Omental fat pad (tissue), 4 donors: ENCODE measurements at places on chromosomes 6 and 20.

DNA sequence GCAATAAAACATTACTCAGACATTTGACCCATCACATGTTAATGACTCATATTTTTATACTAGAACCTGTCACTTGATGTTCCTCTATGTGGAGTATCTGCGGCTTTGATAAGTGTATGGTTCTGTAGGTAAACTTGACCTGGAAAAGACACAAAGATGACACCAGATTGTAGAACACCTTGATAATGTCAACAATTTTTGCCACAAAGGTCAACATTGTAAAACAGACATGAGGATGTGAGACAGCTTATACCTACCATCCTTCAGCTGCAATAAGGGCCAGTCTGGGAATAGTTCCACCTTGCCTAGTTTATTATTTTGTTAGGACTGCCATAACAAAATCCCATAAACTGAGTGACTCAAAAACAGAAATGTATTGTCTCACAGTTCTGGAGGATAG is 202.4 kb downstream of the LMBRD1 start:
- no peak for DNase-seq

DNA sequence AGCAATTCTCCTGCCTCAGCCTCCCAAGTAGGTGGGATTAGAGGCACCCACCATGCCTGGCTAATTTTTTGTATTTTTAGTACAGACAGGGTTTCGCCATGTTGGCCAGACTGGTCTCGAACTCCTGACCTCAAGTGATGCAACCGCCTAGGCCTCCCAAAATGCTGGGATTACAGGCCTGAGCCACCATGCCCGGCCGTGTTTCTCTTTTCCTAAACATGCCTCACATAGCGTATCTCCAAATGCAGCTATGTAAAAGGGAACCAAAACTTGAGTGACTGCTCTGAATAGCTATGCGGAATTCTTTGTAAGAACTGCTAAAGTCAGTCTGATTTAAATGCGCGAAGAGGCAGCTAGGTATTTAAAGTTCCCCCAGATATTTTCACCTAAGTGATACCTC is 20.5 kb downstream of the BPIFA2 start:
- DNase-seq, result no peak

DNA sequence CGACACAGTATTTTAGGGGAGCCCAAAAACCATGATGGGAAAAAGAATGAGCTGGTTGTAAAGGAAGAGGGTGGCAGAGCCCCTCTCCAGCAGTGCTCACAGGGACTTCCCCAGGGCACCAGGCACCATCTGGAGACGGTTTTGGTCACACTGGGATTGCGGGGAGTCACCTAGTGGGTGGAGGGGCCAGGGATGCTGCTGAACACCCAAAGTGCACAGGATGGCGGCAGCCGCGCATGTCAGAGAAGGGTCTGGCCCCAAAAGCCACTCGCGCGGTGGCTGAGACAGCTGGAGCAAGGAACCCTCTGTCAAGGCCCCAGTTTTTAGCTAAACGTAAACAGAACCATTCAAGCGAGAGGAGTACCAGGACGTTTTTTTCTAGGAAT is 10.8 kb downstream of the CTSZ start:
- DNase-seq, result no peak

DNA sequence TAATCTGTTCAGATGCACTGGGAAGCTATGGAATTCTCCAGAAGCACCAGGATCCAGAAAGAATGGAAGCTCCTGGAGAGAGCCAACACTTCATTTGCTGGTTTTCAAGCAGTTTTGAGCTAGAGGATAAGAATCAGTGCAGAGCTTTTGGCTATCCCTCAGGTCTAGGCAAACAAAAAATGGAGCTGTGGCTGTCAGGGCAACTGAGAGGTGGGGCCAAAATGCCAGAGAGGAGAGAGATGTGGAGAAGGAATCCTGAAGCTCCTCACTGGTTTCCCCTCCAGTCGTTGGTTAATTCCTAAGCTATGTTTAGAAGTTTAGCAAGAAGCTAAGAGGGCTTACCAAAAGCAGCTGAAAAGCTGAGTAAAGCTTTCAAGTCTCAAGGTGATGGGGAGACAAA is 294.2 kb upstream of the JARID2 start:
- no peak for DNase-seq

DNA sequence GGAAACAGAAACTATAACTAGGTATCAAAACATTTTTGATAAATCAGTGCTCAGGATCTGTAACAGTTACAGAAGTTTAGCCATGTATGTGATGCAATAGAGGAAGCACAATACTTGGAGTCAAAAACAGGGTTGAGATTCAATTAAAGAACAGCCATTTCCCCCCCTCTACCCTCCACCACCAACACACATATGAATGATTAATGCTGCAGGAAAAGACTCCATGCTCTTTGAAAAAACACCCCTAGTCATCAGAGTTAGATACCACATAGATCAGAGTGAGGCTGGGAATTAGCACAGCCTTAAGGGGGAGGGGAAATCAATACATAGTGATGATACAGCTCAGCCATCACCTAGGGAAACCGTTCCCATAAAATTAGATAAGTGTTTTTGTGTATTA is 108.9 kb upstream of the EMILIN3 start:
- DNase-seq, result no peak

DNA sequence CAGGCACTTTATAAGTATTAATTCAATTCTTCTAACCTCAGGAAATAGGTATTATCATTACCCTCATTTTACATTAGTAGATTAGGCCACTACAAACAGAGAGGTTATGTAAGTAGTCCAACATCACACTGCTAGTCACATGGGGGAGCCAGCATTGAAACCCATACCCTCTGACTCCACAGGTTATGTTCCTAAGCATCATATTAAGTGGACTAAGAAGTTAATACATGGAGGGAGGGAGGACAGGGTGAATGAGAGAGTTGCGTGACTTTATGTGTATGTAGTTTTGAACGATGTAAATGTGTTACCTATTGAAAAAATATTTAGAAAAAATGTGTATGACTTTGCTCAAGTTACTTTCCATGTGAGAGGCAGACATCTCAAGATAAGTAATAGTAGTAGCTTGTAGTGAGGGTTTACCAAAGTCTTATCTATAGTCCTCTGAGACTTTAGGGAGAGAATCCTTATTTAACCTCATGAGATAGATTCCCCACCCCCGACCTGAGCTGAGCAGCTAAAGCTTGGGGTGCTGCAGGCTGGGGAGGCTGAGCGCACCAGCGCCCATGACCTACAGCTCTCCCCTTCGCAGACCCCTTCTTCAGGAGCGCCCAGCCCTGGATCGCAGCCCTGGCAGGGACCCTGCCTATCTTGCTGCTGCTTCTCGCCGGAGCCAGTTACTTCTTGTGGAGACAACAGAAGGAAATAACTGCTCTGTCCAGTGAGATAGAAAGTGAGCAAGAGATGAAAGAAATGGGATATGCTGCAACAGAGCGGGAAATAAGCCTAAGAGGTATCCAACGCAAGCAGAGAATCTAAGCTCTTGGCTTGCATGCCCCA is 7.5 kb downstream of the BTN3A2 start:
- DNase-seq, result no peak

DNA sequence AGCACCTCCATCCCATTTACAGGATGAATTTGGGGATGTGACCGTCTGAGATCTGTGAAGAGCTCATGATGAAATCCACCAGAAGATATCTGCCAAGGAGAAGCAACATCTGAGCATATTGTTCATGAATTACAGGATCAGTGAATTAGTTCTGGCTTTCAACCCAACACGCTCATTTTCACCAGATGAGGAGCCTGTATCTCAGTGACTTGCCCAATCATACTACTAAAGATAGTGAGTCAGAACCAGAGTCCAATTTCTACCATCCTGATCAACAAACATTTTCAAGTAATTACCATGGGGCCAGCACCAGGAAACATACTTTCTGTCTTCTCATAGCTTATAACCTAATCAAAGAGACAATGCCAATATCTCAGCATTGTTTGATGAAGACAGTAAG is 116.6 kb downstream of the ZDHHC14 start:
- no peak for DNase-seq

- DNase-seq, result no peak
These were observed 6.9 kb downstream of the RIMS4 start for GRCh38 chr20:44803383-44803941.

DNA sequence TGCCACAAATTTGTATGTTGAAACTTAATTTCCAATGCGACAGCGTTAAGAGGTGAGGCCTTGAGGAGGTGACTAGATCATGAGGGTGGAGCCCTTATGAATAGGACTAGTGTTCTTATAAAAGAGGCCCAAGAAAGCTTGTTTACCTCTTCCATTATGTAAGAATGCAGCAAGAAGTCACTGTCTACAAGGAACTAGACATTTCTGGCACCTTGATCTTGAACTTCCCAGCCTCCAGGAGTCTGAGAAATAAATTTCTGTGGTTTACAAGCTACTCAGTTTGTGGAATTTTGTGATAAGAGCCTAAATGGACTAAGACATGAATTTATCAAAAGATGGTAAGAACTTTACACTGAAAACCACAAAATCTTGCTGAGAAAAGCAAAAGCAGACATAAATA is 173.6 kb upstream of the SGK1 start:
- no peak for DNase-seq

DNA sequence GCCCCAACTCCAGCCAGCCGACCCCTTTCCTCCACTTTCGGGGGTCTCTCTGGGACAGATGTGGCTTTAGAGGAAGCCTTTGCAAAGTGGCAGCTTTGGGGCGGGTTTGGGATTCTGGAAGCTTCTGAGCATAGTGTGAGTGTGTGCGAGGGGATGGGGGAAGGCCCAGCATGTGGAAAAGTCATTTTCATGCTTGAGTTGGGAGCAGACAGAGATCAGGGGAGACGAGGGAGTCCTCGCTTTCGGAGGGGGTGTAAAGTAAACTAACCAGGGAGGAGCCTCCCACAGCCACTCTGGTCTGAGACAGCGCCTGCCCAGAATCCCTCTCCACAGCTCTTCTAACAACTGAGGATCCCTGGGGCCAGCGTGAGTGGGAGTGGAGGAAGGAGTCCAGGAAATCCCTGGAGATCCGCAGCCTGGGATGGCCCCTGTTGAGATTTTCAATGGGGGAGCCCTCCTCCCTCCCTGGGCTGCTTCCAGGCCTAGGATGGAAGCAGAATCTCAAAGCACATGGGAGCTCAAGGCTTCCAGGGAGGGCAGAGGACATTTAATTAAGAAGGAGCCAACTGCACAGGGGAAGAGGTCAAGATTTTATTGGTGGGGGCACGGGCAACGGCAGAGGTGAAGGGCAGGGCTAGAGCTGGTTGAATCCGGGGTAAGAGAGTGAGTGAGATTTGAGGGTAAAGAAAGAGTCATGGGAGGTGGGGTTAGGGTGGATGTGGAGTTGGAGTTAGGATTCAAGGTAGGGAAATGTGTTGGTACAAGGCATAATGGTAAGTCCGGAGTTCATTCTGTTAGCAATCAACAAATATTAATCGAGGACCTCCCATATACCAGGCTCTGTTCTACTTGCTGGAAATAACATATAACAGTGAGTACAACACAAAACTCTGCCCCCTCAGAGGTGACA is 102.3 kb upstream of the FOXP4 start:
- DNase-seq, result no peak
